ENCODE measurements at places on chromosomes 12 and 14. TPM values are rescaled to one million over a fixed set of nuclear protein-coding genes. Genes with fewer than 3 reads are reported as not detected.

Gene IFT81
- total RNA-seq, result 8.5 TPM

Gene NUAK1
- total RNA-seq, result 4.8 TPM

Gene BMP4
- 0.91 TPM for total RNA-seq

Gene B4GALNT1
- 1.2 TPM for total RNA-seq

Gene PLD4
- total RNA-seq, result not detected

Gene GDF3
- not detected for total RNA-seq

Gene CLEC14A
- not detected for total RNA-seq

Gene TMEM116
- total RNA-seq, result 5.2 TPM

Gene TAC3
- not detected for total RNA-seq

Gene GALNT9
- total RNA-seq, result not detected

Gene GARIN6
- not detected for total RNA-seq

Gene ARHGEF25
- 0.76 TPM for total RNA-seq

Gene ARID4A
- 4.1 TPM for total RNA-seq

Gene CATSPERB
- total RNA-seq, result not detected

Gene NRXN3
- 0.27 TPM for total RNA-seq

Gene SLC25A47
- not detected for total RNA-seq

Gene OR4E2
- not detected for total RNA-seq

Gene RIMBP2
- total RNA-seq, result 0.19 TPM

Gene LALBA
- not detected for total RNA-seq

Gene CORO1C
- 77.1 TPM for total RNA-seq

Gene PRH1
- 9.7 TPM for total RNA-seq

Gene IL31
- total RNA-seq, result not detected

Gene EIF2S3B
- 4.6 TPM for total RNA-seq

Gene PPM1H
- not detected for total RNA-seq

Gene TNFAIP2
- 3.3 TPM for total RNA-seq

Gene TAS2R9
- total RNA-seq, result not detected

Gene GMPR2
- 72.9 TPM for total RNA-seq

Gene NGB
- not detected for total RNA-seq

Gene PAX9
- 0.04 TPM for total RNA-seq

Gene AGAP2
- total RNA-seq, result 0.80 TPM
